Gastroesophageal sphincter (tissue), 4 donors: ENCODE measurements at places on chromosomes 5 and 9. TPM values are rescaled to one million over a fixed set of nuclear protein-coding genes. Genes with fewer than 3 reads are reported as not detected.

The IL9 gene
- not detected for total RNA-seq

The F2RL1 gene
- total RNA-seq, result not detected

The GARIN3 gene
- not detected for total RNA-seq

The IFNA13 gene
- not detected for total RNA-seq

The SV2C gene
- total RNA-seq, result 0.54 TPM

The OLFM1 gene
- total RNA-seq, result 27.2 TPM

The CDKN2A gene
- 0.94 TPM for total RNA-seq

The BRINP1 gene
- 0.27 TPM for total RNA-seq

The SLC6A7 gene
- total RNA-seq, result not detected

The PPP2R2B gene
- 1.9 TPM for total RNA-seq

The MATR3 gene
- total RNA-seq, result 326 TPM

The LRRC70 gene
- 1.6 TPM for total RNA-seq

The PPIC gene
- 50.7 TPM for total RNA-seq

The CTSV gene
- 0.19 TPM for total RNA-seq

The OTP gene
- not detected for total RNA-seq

The WNT8A gene
- not detected for total RNA-seq

The C5orf58 gene
- total RNA-seq, result not detected

The GMCL2 gene
- total RNA-seq, result not detected

The PCDHB16 gene
- 5.2 TPM for total RNA-seq
